ENCODE measurements at places on chromosomes 12 and 14.

DNA sequence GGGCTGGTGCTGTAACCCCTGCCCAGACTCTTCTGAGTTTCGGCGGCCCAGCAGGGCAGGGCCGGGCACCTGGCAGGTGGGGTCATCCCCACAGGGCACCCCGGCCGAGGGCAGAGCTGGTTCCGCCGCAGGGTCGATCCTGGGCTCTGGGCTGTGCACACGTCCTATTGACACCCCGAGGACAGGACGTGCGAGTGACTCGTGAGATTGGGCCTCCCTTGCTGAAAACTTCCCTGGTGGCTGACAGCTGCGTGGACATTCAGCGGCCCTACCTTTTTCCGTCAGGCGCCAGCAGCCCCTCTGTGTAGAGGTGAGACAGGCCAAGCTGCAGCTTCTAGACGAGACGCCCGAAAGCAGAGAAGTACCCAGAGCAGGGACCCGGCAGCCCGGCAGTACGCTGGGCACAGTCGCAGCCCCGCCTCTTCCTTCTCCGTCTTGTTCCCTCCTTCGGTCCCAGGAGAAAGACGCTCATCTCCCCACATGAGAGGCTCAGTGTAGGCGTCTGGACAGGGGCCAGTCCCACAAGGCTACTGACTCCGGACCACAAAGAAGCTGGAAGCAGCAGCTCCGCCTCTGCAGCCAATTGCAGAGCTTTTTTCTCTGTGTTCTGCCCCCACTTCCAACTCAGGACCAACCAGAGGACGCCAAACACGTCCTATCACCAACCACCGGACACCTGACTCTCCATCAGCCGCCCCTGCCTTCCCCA is at the start of gene LRCOL1:
Gene LRCOL1 (minus strand): TSS at position 532 of the 709 bp plus-strand sequence. CDS start 4,331 bp downstream, outside the sequence.
- DNase-seq = no peak

DNA sequence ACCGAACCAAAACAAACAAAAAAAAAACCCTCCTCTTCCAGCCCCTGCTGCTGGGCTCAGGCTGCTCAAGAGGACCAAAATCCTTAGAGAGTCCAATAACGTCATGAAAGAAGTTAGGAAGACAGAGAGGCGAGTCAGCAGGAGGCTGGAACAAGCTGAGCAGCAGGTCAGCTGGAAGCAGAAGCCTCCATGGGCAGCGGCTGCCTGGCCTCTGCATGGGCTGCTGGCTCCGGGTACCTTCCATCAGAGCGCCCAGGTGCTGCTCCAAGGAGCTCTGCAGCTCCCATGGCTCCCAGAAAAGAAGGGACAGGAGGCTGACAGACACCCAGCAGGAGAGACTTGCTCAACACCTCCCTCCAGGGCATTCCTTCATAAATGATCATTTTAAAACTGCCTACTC is 3.2 kb upstream of the KRT2 start:
- DNase-seq = no peak

DNA sequence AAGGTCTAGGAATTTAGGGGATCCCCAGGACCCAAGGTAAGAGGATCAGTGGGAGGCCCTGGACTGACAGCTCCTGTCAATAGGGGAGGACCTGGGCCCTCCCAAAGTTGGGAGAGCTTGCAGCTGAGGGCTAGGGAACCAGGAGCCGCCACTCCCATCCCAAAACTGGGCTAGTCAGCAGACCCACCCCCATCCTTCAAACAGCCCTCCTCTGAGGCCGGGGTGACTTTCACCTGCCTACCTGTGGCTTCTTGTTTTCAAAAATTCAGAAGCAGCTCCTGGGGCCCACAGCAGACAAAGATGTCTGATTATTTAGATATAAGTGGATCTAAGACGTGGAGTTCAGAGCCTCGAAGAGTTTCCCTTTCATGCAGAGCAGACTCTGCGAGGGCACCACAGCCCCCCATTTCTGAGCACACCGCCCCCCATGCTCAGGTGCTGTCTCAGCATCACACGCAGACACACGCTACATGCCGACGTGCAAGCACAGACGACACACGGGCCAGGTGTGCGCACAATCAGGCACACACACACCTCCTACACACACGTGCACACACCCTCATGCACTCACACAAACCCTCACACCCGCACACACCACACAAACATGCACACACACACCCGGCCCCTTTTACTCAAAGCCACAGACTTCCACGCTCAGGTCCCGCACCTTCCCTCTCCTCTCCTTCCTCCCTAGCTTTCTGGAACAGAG is 21.9 kb downstream of the DIO3 start:
- no peak for DNase-seq

DNA sequence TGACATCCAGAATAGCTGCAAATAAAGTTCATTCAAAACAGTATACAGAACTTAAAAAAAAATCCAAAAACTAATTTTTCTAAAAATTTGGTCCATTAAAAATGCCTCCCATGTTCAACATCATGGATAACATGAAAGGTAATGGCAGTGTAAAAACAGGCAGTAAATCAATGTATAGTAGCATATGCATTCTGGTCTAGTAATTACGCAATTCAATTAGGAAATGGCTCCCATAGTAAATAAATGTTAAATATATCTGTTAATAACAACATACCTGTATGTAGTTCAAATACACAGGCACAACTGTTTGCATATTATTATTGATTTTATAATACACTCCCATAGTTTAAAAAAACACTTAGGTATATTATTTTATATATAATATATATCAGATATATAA is 42.5 kb downstream of the SGPP1 start:
- no peak for DNase-seq
